ENCODE measurements at places on chromosomes 2 and 18. TPM values are rescaled to one million over a fixed set of nuclear protein-coding genes. Genes with fewer than 3 reads are reported as not detected.

GRCh38 chr2:75361486-75361885, 162.2 kb upstream of the TACR1 start:
- no peak for DNase-seq

DNA sequence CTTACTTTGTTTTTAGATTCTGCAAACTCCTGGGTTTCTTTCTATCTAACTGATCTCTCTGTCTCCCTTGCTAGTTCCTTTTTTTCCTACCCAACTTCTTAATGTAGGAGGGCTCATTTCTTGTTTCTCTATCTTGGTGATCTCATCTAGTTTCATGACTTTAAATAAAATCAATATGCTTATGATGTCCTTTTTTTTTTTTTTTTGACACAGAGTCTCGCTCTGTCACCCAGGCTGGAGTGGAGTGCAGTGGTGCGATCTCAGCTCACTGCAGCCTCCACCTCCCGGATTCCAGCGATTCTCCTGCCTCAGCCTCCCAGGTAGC, 42.2 kb upstream of the IL1RL1 start:
- DNase-seq, result no peak

- no peak for DNase-seq
Observed at GRCh38 chr2:33363325-33364298, 112.8 kb upstream of the RASGRP3 start.

The UGGT1 gene
- total RNA-seq, result 53.1 TPM

The PCARE gene
- not detected for total RNA-seq
